ENCODE measurements at places on chromosomes 16 and 17.

- peak; percentile 59 for DNase-seq
These were observed 144.8 kb upstream of the RPH3AL start for GRCh38 chr17:497241-498034.

GRCh38 chr17:82449131-82449882 is 1.2 kb downstream of the CYBC1 start:
- no peak for DNase-seq

GRCh38 chr16:21991621-21992020 is 9.3 kb downstream of the PDZD9 start:
- DNase-seq, result no peak

- no peak for DNase-seq
These were observed 34.2 kb downstream of the TBX4 start for GRCh38 chr17:61486135-61487120.

- DNase-seq, result no peak
These were observed 4.8 kb downstream of the P2RX1 start for GRCh38 chr17:3911271-3912053.

DNA sequence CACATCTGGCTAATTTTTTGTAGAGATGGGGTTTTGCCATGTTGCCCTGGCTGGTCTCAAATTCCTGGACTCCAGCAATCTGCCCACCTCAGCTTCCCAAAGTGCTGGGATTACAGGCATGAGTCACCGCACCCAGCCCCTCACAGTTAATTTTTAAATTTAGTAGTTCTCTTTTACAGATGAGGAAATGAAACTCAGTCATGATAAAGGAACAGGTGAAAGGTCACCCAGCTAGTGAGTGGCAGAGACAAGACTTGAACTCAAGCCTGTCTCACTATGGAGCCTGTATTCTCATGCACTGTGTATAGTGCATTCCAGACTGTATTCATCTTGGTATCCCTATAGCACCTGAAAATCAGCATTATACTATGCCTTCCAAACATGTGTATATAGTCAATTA is 77.1 kb upstream of the WSB1 start:
- DNase-seq, result no peak

- DNase-seq, result no peak
These were observed 219.7 kb upstream of the RPL38 start for GRCh38 chr17:73983621-73984400.

- DNase-seq, result no peak
These were observed 37.9 kb downstream of the TSC2 start for GRCh38 chr16:2085669-2086068.
